Fibroblast of villous mesenchyme (primary cell): ENCODE measurements at places on chromosomes 7 and 10.

DNA sequence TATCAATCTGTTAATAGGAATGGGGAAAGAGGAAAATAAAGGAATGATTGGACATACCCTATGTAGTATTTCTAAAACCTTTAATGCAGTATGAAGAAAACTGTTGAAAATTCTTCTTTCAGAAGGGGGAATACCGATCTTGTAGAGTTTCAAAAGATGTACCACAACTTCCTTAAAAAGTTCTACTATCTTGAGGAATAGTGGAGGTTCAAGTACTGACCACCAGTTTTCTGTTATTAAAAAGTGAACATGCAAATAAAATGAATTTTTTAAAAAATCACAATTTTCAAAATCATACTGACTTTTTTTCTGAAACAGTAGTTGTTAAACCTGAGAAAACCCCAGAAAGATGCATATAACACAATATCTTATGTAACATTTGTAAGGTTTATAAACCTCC, 86.5 kb downstream of the HERC4 start:
- no peak for DNase-seq

DNA sequence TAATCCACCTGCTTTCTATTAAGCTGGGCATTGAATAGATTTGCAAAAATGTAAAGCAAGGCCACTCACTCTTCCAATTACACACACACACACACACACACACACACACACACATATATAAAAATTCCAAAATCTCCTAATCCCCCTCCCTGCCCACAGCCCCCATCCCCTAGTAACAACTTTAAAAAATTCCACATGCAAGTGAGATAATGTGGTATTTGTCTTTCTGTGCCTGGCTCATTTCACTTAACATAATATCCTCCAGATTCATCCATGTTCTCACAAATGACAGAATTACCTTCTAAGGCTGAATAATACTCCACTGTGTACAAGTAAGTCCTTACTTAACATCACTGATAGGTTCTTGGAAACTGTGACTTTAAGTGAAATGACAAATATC, 24.2 kb downstream of the SH2D4B start:
- no peak for DNase-seq

- no peak for DNase-seq
Measured at GRCh38 chr7:44062180-44062902, 3.0 kb downstream of the PGAM2 start.

GRCh38 chr7:42161110-42161509, 75.9 kb downstream of the GLI3 start:
- no peak for DNase-seq

GRCh38 chr7:8499128-8499527, 65.7 kb downstream of the NXPH1 start:
- DNase-seq, result no peak

GRCh38 chr10:119431034-119431772, 111.3 kb downstream of the RGS10 start:
- DNase-seq, result no peak
